ENCODE measurements at places on chromosomes 3 and 15.

DNA sequence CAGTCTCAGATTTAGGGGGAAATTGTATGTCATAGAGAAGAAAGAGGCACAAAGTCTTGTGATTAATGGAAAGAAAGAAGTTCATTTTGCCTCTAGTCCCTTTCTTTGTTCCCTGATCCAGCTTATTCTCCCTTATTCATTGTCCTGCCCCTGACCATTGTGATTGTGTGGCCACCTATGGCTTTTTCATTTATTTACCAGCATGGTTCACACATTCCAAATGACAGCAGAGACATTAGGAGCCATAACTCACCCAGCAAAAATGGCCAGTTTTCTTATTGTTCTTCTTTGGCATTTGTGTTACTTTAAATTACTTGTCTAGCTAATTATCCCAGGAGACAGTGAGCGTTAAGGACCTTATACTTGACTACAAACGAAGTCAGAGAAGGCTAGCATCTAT, 36.3 kb upstream of the SGO1 start:
- DNase-seq = no peak

DNA sequence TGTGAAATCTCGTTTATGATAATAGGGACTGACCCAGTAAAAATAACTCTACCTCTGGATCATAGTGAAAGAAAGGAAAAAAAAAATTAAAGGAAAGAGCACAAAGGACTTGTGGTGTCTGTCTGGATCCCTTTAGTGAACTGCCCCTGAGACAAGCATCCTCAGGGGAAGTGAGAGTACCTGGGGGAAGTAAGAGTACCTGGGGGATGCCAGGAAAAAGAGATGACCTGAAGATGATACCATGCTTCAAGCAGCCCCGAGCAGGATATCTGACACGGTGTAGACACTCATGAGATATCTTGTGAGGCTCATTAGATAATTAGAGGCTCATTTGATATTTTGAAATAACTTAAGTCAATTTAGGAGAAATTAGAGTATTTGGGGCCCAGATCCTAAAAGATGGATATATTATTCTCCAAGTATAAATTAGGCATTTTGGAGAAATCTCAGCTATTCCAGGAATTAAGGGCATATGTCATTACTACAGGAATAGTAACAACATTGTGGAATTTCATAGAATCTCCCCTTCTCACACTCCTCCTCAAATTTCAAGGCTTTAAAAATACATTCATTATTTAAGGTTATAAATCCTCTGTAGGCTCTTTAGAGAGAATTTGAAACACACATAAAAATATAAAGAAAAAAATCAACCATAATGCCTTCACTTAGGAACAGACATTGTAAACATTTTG, 36.3 kb upstream of the PSMD6 start:
- DNase-seq = no peak

GRCh38 chr3:63818282-63819150, 583 bp upstream of the C3orf49 start:
- peak; percentile 85 for DNase-seq

- no peak for DNase-seq
These were observed 131.7 kb downstream of the RYR3 start for GRCh38 chr15:33442449-33442848.

- no peak for DNase-seq
These were observed 308.2 kb upstream of the ADAMTS9 start for GRCh38 chr3:64995857-64996551.

Data from NCI-H460 (cell line).